T-cell (primary cell): ENCODE measurements at places on chromosomes 1 and 21. TPM values are rescaled to one million over a fixed set of nuclear protein-coding genes. Genes with fewer than 3 reads are reported as not detected.
A peak's percentile ranks its signal among the peaks of the same experiment; 100 is the strongest.

DNA sequence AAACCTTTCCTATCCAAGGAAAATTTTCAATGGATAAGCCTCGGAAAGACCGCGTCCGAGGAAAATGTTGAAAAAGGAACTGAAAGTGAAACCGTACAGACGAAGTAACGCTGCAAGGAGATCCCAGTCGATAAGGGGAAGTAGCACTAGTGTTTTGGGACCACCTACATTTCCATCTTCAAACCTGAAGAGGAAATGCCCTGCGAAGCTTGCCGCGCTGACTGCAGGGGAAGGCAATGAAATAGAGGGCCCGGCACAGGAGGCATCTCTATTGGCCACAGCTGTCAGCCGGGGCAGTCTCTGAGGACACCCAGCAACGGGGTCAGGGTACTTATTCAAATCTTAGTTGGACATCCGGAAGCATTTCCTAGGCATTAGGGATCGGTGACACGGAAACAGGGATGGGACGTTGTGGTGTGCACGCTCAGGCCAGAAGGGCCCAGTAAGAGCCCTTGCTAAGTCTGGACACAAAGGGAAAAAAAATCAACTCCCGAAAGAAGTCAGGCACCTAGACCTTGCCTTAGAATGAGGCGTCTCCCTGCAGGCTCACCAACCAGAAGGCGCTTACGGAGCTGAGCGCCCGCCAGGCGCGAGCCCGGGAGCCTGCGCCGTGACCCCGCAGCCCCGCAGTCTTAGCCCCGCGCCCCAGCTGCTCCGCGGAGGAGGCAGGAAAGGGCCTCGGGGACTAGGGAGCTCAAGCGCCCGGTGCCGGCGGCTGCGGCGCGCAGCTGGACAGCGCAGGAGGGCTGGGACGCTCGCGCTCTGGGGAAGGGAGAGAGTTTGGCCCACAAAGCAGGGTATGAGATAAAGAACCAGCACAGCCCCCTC, 655 bp downstream of the USF1 start:
- peaks cover 65% of the 10 kb centered on the region for H3K36me3 ChIP-seq
- peaks cover 14% of the 10 kb centered on the region for H3K4me1 ChIP-seq
- DNase-seq, result peak; percentile 50
- peak overlapping the region; percentile 85 for H3K27ac ChIP-seq
- H3K27me3 ChIP-seq, result no peaks in the 10 kb centered on the region

GRCh38 chr1:243848858-243849420, 1.1 kb downstream of the AKT3 start:
- DNase-seq, result peak; percentile 38
- peak overlapping the region; percentile 69 for H3K4me3 ChIP-seq
- no peaks in the 10 kb centered on the region for H3K27me3 ChIP-seq
- no peaks in the 10 kb centered on the region for H3K36me3 ChIP-seq
- peak overlapping the region; percentile 91 for H3K27ac ChIP-seq
- H3K4me1 ChIP-seq, result no peaks in the 10 kb centered on the region

- H3K36me3 ChIP-seq, result no peaks in the 10 kb centered on the region
- no peak overlapping the region for H3K27ac ChIP-seq
- H3K4me1 ChIP-seq, result peaks cover 51% of the 10 kb centered on the region
- no peak for DNase-seq
- H3K27me3 ChIP-seq, result no peaks in the 10 kb centered on the region
These were observed 1.5 kb downstream of the RPS6KA1 start for GRCh38 chr1:26530895-26531598.

- H3K36me3 ChIP-seq, result no peaks in the 10 kb centered on the region
- DNase-seq, result no peak
- peak overlapping the region; percentile 84 for H3K4me3 ChIP-seq
- H3K27ac ChIP-seq, result peak overlapping the region; percentile 99
- H3K4me1 ChIP-seq, result peaks cover 2% of the 10 kb centered on the region
These were observed 1.1 kb downstream of the SLC50A1 start for GRCh38 chr1:155136748-155137147.

- no peaks in the 10 kb centered on the region for H3K27me3 ChIP-seq
- no peak for DNase-seq
- H3K4me1 ChIP-seq, result no peaks in the 10 kb centered on the region
- no peak overlapping the region for H3K27ac ChIP-seq
These were observed 43.7 kb downstream of the BACH1 start for GRCh38 chr21:29342363-29342957.

- H3K4me3 ChIP-seq, result no peak overlapping the region
- no peaks in the 10 kb centered on the region for H3K27me3 ChIP-seq
- no peak overlapping the region for H3K27ac ChIP-seq
- no peaks in the 10 kb centered on the region for H3K36me3 ChIP-seq
- no peaks in the 10 kb centered on the region for H3K4me1 ChIP-seq
- DNase-seq, result no peak
These were observed 115.4 kb upstream of the SERTAD4 start for GRCh38 chr1:210117198-210117597.

DNA sequence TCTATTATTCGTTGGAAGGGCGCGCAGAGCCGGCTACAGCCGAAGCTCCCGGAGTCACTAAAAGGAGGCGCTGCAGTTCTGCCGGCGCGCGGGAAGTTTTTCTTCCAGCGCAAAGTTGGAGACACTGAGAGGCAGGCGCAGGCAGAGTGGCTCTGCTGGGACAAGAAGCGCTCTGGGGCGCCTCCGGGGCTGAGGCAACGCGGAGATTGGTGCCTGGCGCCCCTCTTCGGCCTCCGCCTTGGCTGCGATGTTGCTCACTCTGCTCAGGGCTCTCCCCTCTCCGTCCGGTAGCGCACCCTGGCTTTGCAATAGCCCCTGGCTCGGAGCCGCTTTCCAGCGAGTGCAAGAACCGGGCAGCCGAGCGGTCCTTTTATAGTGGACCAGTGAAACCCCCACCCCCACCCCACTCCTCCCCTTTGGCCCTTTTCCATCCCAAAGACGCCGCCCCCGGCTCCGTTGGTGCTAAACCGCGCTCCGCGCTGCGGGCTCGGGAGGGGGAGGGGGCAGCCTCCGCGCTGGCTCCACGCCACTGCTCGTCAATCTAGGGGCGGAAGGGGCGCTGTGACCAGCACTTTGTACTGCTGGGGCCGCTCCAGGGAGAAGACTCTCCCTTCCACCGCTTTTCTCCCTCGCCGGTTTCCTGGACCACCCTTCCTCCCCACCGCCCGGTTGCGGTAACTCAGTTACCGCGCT, at the start of gene ADAMTS1:
Gene ADAMTS1 (minus strand): TSS at position 344 of the 693 bp plus-strand sequence. CDS start 455 bp downstream, outside the sequence.
- H3K27me3 ChIP-seq, result peaks cover 25% of the 10 kb centered on the region
- peak within 1 kb of the TSS; percentile 57 for H3K4me3 ChIP-seq
- no peaks in the 10 kb centered on the region for H3K36me3 ChIP-seq
- no peak within 1 kb of the TSS for H3K27ac ChIP-seq

DNA sequence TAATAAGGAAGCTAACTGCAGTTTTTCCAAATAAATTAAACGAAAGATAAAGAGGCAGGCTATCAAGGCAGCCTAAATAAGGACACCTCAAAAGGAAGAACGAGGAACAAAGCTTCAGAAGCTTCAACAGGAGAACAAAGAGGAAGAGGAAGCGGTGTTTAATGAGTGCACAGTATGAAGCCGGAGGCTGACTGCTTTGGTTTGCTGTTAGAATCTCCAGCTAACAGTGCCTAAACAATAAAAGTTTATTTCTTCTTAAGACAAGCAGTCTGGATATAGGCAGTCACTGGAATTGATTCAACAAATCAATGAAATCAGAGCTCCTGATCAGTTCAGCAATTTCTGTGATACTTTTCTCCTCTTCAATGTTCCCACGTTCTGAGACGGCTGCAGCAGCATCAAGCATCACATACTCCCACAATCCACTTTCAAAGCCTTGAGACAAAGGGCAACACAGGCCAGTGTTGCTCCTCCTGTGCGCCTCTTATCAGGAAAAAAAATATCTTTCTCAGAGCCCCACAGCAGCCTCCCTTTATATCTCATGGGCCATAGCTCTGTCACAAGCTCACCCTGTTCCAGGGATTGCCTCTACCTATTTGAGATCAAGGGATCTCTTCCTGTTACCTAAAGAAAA, 365.6 kb upstream of the ST6GALNAC5 start:
- no peak overlapping the region for H3K27ac ChIP-seq
- no peaks in the 10 kb centered on the region for H3K27me3 ChIP-seq
- H3K36me3 ChIP-seq, result no peaks in the 10 kb centered on the region
- H3K4me3 ChIP-seq, result no peak overlapping the region
- DNase-seq, result no peak

DNA sequence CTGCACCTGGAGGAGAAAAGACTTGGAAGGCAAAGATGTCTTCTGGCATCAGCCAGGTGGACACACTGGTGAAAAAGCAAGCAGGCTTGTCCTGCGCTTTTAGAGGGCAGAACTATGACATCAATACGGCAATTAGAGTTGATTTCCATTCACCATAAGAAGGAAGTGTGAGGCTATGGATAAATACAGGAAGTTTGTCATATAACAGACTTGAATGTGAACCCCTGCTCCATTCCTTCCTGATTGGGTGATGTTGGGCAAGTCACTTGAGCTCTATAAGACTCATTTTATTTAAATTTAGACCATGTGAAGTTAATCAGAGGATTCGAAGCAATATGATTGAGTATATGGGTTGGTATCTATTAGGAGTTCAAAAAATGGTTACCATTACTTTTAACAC, 137.8 kb downstream of the PLPP3 start:
- no peaks in the 10 kb centered on the region for H3K27me3 ChIP-seq
- H3K27ac ChIP-seq, result no peak overlapping the region
- H3K36me3 ChIP-seq, result no peaks in the 10 kb centered on the region
- H3K4me1 ChIP-seq, result no peaks in the 10 kb centered on the region
- DNase-seq, result no peak
- no peak overlapping the region for H3K4me3 ChIP-seq

GRCh38 chr1:11661103-11661502, 2.9 kb upstream of the FBXO6 start:
- peaks cover under 1% of the 10 kb centered on the region for H3K4me1 ChIP-seq
- no peak overlapping the region for H3K27ac ChIP-seq
- DNase-seq, result no peak
- no peak overlapping the region for H3K4me3 ChIP-seq
- peaks cover 30% of the 10 kb centered on the region for H3K36me3 ChIP-seq
- no peaks in the 10 kb centered on the region for H3K27me3 ChIP-seq

Gene MYOM3
- not detected for total RNA-seq

Gene RGS7
- total RNA-seq, result not detected

Gene FMO1
- not detected for total RNA-seq

Gene LCE3E
- not detected for total RNA-seq

Gene UTS2
- 1.3 TPM for total RNA-seq

Gene C1orf56
- total RNA-seq, result 3.2 TPM

Gene PLA2G2C
- not detected for total RNA-seq

Gene ESPN
- 8.1 TPM for total RNA-seq

Gene RPS6KC1
- 11.5 TPM for total RNA-seq
